ENCODE measurements at places on chromosomes 11 and 22.

GRCh38 chr11:83132191-83132590 lies 24.7 kb upstream of the PCF11 start:
- DNase-seq = no peak

DNA sequence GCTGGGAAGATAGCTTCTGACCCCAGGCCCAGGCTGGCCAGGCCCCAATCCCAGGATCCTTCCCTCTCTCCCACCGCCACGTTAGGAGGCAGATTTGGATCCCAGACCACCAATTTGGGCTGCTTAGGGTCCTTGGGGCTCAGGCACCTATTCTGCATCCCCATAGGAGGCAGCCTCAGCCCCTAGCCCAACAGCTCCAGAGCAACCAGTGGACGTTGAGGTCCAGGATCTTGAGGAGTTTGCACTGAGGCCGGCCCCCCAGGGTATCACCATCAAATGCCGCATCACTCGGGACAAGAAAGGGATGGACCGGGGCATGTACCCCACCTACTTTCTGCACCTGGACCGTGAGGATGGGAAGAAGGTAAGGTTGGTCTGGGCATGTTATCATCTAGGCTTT lies 16.1 kb downstream of the TUB start:
- DNase-seq = no peak

DNA sequence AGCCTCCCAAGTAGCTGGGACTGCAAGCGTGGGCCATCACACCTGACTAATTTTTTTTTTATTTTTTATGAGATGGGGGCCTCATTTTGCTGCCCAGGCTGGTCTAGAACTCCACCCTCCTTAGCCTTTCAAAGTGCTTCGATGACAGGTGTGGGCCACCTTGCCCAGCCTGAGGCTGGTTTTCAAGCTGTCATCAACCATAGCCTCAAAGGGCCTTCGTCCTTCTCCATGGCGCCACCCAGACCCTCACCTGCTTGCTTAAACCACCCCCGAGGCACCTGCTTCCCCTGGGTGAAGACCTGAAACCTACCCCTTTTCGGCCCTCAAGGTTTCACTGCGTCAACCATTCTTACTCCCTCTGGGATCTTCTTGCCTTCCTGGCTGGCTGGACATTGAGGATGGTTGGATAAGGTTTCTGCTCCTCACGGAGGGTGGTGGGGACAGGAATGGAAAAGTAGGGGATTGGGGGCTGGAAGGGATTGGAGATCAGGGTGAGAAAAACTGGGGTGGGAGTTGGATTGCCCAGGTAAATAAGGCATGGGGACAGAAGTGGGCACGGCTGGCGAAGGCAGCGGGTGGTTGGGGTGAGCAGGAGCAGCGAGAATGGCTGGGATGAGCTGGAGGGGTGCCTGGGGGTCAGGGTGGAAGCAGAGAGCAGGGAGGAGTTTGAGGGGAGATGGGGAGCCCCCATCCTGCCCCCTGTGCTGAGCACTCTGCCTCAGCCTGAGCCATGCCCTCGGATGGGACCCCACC lies 2.8 kb upstream of the ACR start:
- no peak for DNase-seq

GRCh38 chr11:44017443-44018126 lies 30.2 kb upstream of the ACCSL start:
- DNase-seq = no peak

GRCh38 chr11:41308286-41308685 lies 151.2 kb downstream of the LRRC4C start:
- DNase-seq = no peak

DNA sequence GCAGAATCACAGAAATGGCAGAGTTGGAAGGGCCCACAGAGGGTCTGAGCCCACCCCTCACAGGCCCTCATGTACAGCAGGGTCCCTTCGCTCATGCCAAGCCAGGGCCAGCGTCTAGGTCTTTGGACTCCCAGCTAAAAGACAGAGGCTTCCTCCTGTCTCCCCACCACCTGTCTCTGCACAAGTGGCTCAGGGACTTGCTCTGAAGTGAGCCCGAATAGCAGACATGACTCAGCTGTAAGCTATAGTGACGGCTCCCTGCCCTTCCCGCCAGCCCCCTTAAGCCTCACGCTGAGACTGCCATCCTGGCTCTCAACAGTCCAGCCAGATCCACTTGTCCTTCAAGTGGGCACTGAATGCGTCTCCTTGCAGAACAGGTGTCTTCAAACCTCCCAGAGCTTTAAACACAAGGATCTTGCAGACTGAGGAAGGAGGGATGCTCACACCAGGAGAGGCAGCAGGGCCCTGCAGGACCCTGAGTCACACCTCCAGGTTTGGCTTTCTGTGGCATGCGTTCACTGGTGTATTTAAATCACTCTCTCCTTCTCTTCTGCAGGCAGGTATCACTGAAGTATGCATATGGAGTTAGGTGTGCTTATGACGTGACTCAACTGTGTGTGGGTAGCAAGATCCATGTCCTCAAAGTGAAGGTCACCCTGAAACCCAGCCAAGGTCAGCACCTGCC lies 154.9 kb downstream of the CACNA1I start:
- DNase-seq = no peak

DNA sequence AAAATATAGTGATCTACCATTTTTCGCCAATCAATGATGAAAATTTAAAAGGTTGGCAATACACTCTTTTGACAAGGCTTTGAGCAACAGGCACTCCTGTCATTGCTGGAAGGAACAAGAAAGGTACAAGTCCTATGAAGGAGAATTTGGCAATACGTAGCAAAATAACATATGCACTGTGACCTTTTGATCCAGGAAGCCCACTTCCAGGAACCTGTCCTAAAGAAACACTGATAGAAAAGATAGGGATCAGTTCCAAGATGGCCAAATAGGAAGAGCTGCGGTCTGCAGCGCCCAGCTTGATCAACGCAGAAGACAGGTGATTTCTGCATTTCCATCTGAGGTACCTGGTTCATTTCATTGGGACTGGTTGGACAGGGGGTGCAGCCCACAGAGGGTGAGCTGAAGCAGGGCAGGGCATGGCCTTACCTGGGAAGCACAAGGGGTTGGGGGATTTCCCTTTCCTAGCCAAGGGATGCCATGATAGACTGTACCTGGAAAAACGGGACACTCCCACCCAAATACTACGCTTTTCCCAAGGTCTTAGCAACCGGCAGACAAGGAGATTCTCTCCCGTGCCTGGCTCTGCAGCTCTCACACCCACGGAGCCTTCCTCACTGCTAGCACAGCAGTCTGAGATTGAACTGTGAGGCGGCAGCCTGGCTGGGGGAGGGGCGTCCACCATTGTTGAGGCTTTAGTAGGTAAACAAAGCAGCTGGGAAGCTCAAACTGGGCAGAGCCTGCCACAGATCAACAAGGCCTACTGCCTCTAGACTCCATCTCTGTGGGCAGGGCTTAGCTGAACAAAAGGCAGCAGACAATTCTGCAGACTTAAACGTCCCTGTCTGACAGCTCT lies 69.7 kb upstream of the GALNT18 start:
- no peak for DNase-seq

DNA sequence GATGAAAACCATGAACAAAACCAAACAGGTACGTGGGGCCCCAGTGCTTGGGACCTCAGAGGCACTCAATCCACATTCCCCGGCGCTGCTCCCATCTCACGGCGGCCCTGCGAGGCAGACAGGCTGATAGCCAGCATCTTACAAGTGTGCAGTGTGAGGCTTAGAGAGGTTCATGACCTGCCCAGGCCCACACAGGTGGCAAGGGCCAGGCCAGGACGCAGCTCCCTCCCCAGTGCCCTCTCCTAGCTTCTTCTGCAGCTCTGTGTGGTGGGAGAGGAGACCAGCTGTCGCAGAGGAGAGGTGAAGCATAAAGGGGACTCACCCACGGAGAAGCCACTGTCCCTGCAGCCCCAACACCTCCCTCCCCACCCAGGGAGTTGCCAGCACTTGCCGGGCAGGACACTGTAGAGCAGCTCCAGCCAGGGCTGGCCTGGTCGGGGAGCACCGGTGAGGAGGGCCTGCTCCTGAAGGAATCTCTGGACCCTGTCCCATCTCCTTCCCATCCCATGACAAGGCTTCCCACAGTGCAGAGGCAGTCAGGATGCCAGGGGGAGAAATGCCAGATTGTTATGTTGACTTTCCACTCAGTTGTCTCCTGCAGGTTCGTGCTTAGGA lies 92.4 kb upstream of the TMEM45B start:
- no peak for DNase-seq

DNA sequence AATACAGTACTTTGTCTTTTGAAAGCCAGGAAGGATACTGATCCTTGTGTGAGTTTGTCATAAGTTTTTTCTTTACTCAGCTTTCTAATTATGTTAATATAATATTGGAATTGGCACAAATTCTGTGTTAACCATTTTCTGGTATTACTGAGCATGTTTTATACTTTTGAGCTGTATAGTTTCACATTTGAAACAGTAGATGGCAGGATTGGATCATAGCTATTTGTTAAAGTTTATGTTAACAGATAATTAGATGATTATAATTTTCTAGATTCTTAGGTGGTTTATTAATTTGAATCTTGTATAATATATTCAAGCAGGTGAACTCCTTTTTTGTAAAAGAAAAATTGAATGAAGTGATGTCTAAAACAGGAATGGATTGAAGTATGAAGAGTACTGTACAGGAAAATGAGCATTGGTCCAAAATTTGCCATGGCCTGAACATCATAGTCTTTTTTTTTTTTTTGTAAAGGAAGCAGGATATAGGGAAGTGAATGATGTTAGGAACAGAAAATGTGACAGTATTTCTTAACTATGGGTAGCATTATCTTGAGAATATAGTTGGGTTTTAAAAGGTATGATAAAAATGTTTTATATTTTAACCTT lies 102.0 kb downstream of the CYP2R1 start:
- DNase-seq = peak; percentile 36

DNA sequence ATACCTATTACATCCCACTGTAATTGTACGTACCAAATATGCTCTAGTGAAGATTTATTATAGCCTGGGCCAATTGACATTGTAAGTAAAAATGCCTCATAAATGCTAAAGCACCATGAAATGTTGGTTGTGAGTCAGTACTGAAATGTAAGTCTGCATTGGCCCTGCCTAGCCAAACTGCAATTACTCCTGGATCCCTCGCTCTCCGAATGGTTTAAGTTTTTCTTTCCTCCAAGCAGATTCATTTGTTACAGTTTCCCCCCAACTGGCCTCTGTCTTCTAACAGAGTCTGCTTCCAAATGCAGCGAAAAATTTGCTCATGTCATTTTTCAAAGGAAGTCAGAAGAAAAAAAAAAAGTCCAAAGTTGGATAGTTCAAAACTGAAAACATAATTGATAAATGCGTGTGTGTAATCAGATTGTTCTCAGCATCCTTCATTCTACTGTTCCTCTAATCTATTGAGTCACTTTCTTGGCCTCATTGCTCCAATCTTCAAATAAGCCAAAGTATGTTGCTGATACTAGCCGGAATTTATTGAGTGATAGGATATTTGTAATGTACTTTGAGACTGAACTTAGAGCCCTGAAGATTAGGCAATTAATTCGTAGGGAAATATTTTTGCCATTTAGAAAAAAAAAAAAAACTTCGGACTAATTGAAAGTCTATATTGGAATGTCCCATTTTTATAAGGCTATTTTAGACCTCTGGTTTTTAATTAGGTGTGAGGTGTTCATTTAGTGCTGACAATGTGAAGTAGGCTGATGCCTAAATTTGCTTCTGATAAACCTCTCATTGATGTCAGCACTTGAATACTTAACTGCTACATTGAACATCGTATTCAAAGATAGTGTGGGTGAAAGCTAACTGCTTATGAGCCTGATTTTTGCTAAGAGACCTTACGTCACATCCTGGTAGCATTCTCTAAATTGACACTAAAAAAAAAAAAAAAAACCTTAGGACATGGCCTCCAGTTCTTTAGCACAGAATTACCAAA lies 93.4 kb downstream of the WT1 start:
- DNase-seq = no peak

- DNase-seq = no peak
These were observed 36.4 kb downstream of the PACSIN2 start for GRCh38 chr22:42978453-42979103.

GRCh38 chr11:36023922-36024321 lies 80.1 kb downstream of the LDLRAD3 start:
- no peak for DNase-seq

GRCh38 chr11:104583857-104584256 lies 314.4 kb downstream of the CASP12 start:
- DNase-seq = no peak
